Bronchial smooth muscle cell (primary cell): ENCODE measurements at places on chromosomes 4 and X. TPM values are rescaled to one million over a fixed set of nuclear protein-coding genes. Genes with fewer than 3 reads are reported as not detected.

GRID2 gene
- under 0.01 TPM in 1 of 2 replicates, not detected in the other for total RNA-seq

ZNF280C gene
- 1.0 and 1.9 TPM in 2 replicates for total RNA-seq

MED14 gene
- 6.4 and 11.8 TPM in 2 replicates for total RNA-seq

USP51 gene
- total RNA-seq = 1.9 and 3.6 TPM in 2 replicates

CSAG2 gene
- not detected in 2 replicates for total RNA-seq

SSX1 gene
- not detected in 2 replicates for total RNA-seq

GAGE12F gene
- not detected in 2 replicates for total RNA-seq
